ENCODE measurements at places on chromosomes 3 and 15.
A peak's percentile ranks its signal among the peaks of the same experiment; 100 is the strongest.

- no peak for DNase-seq
Observed at GRCh38 chr3:31043184-31043819, 148.8 kb upstream of the GADL1 start.

GRCh38 chr3:4888913-4889846 is 90.1 kb upstream of the BHLHE40 start:
- no peak for DNase-seq

GRCh38 chr15:74982183-74982582 is 13.2 kb upstream of the SCAMP5 start:
- DNase-seq: no peak

DNA sequence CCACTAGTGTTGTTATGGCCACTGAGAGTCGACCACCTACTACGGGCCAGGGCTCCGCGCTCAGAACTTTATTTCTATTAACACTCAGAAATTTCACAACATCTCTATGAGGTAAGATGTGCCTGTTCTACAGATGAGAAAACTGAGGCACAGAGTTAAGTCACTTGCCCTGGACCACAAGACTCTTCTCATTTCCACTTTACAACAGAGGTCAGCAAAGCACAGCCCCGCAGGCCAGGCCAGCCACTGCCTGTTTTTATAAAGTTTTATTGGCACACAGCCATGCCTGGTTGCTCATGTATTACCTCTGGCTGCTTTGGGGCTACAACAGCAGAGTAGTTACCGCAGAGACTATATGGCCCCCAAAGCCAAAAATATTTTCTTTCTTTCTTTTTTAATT is 503.6 kb downstream of the SHQ1 start:
- no peak for DNase-seq

DNA sequence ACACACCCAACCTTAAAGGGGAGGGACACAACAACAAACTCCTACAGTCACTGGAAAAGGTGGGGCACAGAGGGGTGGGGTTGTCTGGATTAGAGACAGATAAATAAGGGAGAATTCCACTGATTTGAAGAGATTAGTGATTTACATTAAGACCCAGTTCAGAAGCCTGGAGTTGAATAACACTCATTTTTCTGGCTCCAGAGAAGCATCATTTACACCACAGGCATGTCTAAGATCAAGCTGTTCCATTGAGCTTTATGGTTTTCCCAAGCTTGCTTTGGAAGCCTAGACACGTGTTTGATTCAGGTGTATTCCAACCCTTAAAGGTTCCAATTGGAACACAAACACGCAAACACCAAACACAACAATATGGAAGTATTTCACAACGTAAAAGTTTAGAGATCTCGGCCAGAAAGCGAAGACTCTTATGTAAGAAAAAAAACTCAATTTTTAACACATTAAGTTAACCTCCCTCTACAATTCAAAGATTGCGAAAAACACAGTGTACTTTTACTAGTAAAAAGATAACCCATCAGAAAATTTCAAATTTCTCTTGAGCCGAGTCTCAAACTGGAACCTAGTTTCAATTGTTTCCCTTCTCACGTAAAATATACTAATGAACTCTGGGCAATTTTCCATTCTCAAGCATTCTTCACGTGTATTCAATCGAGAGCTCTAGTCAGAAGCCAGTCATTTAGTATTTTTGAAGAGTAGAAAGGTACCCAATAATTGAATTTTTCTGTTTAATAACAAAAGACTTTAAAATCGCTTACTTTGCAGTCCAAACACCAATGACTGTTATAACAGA is 2.1 kb downstream of the TRA2B start:
- DNase-seq: no peak

DNA sequence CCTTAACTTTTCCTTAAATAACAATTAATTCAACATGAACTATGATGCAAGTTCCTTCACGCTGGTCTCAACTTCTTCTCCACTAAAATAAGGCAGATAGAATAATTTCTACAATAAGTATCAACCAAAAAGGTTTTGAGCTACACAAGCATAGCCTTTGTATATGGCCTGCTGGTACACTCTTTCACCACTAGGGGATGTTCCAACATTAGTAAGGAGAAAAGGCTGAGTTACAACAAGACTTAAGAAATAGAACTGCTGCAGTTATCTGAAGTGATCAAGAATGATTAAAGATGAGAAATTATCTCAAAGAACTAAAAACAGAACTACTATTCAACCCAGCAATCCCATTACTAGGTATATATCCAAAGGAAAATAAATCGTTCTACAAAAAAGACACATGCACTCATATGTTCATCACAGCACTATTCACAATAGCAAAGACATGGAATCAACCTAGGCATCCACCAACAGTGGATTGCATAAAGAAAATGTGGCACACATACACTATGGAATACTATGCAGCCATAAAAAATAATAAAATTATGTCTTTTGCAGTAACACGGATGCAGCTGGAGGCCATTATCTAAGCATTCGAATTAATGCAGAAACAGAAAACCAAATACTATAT is 14.4 kb downstream of the ATP13A3 start:
- DNase-seq: peak; percentile 38

GRCh38 chr3:46293991-46294833 is 52.0 kb downstream of the CCR3 start:
- peak; percentile 86 for DNase-seq

GRCh38 chr3:128874481-128875180 is 4.8 kb upstream of the ACAD9 start:
- no peak for DNase-seq

DNA sequence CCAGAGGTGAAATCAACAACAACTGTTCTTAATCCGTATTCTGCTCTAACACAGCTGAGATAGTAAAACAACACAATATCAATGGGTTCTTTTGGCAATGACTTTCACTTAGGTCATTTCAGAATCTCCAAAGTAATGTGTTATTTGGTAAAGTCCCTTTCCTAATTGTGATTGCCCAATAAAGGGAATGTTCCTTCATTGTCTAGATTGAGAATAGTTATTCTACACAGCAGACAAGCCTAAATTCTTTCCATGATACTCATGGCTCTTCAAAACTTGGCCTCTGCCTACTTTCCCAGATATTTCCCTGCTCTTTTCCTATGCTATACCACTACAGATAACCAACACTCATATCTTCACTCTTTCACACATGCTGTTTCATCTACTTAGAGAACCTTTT is 219.8 kb downstream of the FMN1 start:
- DNase-seq: no peak

GRCh38 chr3:99419116-99419515 is 219.3 kb upstream of the COL8A1 start:
- DNase-seq: no peak

GRCh38 chr15:23690015-23690414 is 2.9 kb upstream of the NDN start:
- DNase-seq: no peak

DNA sequence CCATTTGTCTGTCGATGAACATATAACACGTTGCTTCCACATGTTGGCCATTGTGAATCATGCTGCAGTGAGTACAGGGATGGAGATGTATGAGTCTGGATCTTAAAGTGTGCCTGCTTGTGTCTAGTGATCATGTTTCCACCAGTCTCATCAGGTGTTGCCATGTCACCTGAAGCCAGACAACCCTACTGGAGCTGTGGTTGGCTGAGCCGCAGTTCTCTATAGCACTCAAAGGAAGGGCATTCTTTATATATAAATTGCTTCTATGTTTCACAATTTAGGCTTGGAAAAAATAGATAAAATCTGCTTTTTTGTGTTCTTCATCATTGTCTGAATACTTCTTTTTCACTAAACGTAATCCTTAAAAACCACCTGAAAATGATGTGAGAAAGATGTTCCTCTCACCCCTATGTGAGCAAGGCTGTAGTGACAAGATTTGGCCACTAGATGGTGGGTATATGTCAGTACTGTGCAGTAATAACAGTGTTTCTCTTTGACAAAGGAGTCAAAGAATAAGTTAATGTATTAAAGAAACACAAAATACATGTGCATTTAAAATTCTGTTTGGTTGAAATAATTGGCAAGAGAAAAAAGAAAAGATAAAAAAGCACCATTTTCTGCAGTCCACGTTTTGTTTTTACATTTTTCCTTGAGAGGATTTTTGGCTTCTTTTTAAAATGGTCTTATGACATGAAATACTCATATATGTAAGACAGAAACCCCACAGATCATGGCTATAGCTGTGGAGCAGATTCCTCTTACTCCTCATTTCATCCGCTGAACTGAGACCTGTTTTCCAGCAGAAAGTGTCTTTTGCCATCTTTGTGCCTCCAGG is 394.5 kb upstream of the DPPA4 start:
- peak; percentile 76 for DNase-seq

GRCh38 chr3:61569856-61570580 is 8.6 kb downstream of the PTPRG start:
- no peak for DNase-seq

DNA sequence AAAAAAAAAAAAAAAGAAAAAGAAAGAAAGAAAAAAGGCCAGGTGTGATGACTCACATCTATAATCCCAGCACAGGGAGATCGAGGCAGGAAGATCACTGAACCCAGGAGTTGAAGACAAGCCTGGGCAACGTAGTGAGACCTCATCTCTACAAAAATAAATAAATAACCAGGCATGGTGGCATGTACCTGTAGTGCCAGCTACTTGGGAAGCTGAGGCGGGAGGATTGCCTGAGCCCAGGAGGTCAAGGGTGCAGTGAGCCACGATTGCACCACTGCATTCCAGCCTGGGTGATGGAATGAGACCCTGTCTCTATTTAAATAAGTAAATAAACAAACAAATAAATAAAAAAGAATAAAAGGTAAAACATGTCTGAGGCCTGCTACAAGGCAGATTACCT is 39.3 kb upstream of the LACTB start:
- no peak for DNase-seq

- no peak for DNase-seq
Observed at GRCh38 chr15:24898715-24899272, 56.0 kb upstream of the SNRPN start.

GRCh38 chr3:119588112-119588511 is 8.8 kb downstream of the ADPRH start:
- peak; percentile 13 for DNase-seq

DNA sequence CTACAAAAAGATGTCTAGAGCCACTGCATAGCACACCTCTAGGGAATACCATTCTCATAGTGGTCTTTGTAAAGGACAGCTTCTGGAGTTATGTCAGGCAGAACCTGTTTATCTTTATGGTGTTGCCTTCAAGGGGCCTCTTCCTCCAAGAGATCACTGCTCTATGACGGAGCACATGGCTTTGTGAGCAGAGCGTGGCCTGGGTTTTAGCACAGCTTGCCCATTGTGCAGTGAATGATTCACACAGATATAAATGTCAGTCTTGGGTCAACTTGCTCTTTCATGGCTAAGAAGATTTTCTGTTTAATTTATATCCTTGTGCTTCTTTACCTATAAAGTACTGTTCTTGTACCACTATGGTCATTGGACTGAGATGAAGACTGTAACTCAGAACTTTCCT is 41.5 kb upstream of the RBMS3 start:
- DNase-seq: no peak
